CD4-positive, alpha-beta T cell treated with Interleukin-6 for 4 hours (primary cell): ENCODE measurements at places on chromosomes 16 and 17.
A peak's percentile ranks its signal among the peaks of the same experiment; 100 is the strongest.

DNA sequence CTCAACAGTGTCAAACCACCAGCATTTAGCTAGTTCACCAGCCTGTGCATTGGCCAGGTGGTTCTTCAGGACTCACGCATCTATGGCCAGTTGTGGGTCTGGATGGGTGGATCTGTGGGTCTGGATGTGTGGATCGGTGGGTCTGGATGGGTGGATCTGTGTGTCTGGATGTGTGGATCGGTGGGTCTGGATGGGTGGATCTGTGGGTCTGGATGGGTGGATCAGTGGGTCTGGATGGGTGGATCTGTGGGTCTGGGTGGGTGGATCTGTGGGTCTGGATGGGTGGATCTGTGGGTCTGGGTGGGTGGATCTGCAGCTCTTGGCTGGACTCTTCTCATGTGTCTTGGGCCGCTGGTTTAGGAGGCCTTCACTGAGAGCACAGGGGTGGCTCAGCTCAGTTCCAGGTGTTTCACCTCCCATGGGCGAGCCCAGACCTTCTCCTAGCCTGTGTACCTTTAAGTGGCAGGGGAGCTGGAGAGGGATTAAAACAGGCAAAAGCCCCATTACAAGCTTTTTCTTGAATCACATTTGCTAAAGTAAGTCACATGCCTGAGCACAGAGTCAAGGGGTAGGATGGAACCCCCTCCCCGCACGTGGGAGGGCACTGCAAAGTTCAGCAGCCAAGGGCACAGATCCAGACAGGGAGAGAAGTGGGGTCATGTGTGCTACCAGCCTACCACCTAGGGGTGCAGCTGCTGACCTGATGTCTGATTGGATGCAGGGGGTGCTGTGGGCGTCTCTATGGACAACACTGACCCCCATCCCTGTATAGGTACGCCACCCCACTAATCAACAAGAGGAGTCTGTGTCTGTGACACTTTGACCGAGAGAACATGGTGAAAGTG is 3.4 kb upstream of the NUBP1 start:
- DNase-seq, result no peak

DNA sequence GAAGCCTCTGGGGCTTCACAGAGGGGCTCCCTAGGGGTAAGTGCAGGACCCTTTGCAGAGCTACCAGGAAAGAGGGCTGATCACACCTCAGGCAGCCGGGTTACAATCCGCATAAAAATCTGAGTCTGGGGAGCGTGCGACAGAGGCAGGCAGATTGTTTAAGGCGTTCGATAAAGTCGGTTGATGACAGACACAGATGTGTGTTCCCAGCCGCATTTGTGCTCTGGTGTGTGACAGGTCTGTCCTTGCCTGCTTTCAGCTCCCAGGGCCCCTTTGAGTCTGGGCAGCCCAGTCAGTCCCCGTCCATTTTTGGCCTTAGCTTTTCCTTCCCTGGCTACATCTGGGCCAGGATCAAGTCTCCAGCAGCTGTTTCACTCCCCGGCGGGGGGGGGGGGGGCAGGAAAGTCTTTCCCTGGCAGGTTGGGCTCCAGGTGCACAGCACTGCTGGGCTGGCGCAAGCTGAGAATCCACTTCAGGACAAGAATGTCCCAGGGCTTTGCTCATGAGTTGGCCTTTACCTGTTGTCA is 1.3 kb upstream of the ZACN start:
- no peak for DNase-seq

- peak; percentile 94 for DNase-seq
Observed at GRCh38 chr16:3509470-3509928, 8.7 kb downstream of the CLUAP1 start.

GRCh38 chr16:88306860-88307545 is 75.8 kb upstream of the ZNF469 start:
- DNase-seq, result no peak

GRCh38 chr16:4624827-4625559 is 367 bp downstream of the MGRN1 start:
- DNase-seq, result peak; percentile 51
